ENCODE measurements at places on chromosomes 2 and 18.

GRCh38 chr2:88880441-88880953, 189.0 kb downstream of the RPIA start:
- no peak for DNase-seq

DNA sequence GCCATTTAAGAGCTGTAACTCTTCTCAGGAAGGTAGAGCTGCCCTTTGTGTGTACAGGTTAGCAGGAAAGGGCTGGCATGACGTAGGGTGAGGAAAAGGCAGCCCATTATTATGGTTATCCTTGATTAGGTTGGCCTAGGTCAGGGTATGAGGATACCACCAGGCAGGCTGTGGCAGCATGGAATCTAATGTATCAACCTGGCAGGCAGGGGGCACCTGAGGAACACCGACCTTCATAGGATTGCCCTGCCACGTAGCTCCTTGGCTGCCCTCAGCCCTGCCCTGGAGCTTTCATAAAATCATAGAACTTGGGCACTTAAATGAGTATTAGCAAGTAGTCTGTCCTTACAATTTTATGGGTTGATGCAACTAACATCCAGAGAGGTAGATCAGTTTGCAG, 261.6 kb downstream of the LTBP1 start:
- DNase-seq = no peak

DNA sequence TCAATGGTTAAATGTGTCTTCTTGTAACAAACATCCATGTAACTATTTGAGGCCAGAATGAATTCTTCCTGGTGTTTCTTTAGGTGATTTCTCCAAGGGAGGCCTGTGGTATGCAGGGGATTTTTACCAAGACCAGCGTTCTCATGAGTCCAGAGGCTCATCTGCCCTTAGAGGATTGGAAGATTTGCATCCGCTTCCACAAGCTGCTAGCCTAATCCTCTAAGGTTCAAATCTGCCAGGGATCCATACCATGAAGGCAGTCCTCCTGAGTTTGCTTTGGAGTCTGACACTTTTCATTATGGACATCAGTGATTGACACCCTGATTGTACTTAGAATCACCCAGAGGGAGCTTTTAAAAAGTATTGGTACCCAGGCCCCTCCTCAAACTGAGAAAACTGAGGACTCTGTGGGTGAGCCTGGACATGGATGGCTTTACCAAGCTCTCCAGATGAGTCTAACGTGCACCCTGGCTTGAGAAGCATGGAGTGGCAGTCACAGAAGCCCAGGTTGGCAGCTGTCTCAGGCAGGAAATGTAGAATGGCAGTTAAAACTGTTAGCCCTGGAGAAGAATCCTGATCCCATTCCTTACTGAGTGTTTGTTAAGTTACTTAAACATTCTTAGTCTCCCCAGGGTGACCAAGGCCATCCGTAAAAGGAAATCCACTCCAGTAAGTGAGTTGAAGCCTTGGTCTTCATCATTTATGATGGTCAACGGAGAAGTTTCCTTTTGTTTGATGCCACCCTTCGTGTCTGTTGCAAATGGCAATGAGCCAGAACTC, 95.3 kb upstream of the RMDN2 start:
- DNase-seq = no peak

DNA sequence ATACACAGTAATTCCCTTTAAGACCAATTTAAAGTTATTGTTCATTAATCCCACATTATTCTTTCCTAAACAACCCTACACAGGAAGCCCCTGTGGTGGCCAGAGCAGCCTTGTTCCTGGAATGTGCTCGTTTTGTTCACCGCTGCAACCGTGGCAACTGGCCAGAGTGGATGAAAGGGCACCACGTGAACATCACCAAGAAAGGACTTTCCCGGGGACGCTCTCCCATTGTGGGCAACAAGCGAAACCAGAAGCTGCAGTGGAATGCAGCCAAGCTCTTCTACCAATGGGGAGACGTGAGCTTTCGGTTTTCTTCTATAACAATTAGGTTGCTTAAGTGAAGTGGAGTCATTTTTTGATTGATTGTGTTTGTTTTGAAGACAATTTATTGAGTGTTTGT, 101.0 kb downstream of the UNC80 start:
- DNase-seq = no peak

DNA sequence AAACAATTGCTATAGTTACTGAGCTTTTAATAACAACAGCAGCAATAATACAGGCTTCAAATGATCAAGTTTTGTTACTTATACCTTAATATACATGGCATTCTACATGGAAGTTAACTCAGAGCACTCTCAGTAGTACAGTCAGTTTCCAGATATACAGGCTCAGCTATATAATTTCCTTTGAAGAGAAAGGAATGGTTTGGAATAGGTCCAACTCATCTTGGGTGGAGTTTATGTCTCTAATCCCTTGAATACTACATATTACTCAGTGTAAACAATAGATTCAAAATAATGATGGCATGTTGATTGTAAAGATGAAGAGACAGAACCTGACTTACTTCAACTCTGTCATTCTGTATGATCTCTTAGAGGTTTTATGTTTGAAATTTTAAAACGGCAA, 174.9 kb downstream of the EPHA4 start:
- no peak for DNase-seq

DNA sequence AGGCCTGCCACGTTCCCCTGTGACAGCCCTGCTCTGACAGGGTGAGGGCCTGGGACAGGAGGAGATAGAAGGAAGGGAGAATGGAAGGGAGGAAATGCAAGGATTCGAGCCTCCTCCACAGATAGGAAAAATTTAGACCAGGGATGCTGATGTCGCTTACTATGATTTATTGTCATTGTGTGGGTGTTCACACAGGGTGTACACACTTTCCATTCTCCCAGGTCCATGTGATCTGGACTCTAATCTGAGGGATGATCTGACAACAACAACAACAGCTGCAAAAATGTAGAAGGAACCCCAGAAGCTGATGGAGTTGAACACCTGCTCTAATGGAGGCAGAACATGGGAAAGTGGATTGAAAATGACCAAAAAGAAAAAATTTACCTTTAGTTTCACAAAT, 231.7 kb upstream of the TNP1 start:
- no peak for DNase-seq

Data from NCI-H1417 treated with DMSO at 0.1 percent for 48 hours (cell line).